AG04449 (cell line): ENCODE measurements at places on chromosomes 1 and 21.

- DNase-seq = no peak
Observed at GRCh38 chr1:39980555-39981313, 25.8 kb downstream of the MFSD2A start.

GRCh38 chr1:244303610-244303969 is 148.1 kb downstream of the ADSS2 start:
- DNase-seq = no peak

GRCh38 chr1:5333291-5333690 is 658.9 kb downstream of the NPHP4 start:
- DNase-seq = no peak

DNA sequence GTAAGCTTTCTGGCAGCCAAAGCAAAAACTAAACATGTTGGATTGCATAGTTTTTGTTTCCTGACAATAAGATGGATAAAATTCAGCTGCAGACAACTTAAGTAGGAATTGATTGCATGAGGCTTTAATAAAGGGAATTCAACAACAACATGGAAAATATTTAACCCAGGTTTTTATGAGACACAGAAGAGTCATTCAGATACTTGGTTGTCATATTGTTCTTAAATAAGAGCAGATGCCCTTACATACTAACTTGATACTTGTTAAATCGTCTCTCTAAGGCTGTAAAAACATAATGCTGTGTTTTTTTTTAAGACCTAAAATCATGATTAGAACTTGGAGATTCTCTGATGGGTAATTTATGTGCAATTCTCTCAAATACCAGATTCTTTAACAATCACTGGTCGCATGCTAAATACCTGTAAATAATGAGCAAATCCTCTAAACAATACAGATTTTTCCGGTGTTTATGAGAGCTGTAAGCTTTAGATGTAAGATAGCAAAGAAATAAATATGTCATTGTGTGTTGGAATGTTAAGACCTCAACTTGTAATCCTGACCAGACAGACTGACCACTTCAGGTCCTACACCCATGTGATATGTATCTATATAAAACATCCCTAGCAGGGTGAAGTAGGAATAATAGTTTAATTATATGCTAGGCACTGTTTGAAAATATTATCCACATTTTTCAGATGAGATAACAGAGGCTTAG is 37.8 kb upstream of the CD34 start:
- no peak for DNase-seq

DNA sequence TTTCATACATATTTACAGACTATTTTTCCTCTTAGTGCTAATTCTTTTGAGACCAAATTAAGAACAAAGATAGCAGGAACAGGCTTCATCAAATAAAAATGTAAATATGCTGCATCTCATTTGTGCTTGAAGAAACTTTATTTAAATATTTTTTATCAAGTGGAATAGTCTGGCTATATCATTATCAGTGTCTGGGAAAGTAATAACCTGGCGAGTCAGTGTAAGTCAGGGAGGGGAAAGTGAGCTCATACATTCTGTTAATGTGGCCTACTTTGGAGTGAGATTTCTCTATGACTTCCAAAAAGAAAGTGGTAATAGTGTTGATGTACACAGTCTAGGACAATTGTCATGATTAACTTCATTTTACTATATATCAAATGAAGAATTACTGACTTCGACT is 1045.1 kb downstream of the ADGRL2 start:
- no peak for DNase-seq

DNA sequence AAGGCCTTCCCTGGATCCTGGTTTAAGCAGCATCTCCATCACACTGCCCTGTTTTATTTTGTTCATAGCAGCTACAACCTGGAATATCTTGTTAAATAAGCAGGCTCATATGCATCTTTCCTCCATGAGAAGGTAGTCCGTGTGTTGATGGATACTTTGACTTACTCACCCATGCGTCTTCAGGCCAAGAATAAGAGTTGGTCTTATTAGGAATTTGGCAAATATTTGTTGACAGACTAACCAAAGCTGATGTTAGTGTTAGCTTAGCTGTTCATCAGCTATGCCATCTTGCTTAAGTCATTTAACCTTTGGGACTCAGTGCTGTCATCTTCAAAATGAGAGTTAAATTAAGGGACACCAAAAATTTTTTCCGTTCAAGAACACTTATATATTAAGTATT is 59.2 kb downstream of the SASS6 start:
- no peak for DNase-seq

GRCh38 chr21:38958323-38958705 is 152.6 kb downstream of the ETS2 start:
- DNase-seq = no peak

DNA sequence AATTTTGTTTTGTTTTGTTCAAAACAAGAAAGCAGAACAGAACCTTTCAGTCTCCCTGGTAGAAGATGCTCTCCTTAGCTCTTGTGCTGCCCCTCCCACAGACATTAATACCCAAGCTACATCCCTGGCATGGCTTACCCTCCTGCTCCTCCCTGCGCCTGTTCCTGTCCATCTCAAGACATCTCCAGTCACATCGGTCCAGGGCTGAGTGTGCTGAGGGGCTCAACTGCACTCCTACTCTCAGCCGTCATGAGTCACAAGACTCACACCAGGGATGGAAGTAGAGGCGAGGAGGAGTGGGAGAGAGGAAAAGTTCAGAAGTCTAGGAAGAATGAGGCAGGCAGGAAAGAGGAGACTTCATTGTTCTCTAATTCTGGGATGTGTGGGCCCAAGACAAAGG is 9.2 kb upstream of the TACSTD2 start:
- no peak for DNase-seq

GRCh38 chr1:94876362-94876761 is 50.5 kb downstream of the CNN3 start:
- DNase-seq = no peak

DNA sequence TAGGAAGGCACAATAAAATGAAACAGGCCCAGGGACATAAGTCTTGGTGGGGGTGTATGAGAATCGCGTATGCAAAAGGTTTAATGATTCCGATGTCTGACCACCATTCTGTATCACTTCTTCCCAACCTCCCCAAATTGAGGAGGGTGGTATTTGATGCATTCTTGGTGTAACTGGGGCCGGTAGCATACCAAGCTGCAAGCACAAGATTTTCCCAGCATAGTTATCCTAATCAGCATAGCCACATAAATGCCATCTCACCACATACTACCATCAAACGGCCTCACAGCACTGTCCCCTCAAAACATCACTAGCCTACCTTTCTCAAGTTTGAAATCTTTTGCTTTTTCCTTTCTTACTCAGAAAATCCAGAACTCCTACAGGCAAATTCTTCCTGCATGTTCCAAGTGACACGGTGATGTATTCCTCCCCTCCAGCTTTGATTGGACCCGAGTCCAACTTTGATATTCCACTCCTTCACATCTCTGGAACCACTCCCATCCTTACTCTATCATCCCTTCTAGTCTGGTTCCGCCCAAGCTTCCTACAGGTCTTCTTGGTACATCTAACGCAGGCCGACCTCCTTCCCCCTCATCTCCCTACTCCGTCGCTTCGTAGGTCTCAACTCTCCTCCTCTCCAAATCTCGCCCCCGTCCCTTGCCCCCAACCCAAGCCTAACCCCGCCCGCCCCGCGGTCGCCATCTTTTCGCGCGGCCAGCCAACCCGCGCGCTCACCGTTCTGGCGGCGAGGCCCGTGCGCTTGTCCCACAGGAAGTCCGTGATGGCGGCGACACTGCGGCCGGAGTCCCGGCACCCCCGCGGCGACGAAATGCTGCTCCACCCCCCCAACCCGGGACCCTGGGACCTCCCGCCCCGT is 600 bp downstream of the CLK2 start:
- no peak for DNase-seq

- no peak for DNase-seq
Observed at GRCh38 chr1:167905671-167906070, 8.3 kb downstream of the ADCY10 start.

GRCh38 chr1:20893931-20894330 is 106.8 kb upstream of the HP1BP3 start:
- DNase-seq = no peak

GRCh38 chr1:169943963-169944526 is 50.3 kb upstream of the SCYL3 start:
- no peak for DNase-seq

DNA sequence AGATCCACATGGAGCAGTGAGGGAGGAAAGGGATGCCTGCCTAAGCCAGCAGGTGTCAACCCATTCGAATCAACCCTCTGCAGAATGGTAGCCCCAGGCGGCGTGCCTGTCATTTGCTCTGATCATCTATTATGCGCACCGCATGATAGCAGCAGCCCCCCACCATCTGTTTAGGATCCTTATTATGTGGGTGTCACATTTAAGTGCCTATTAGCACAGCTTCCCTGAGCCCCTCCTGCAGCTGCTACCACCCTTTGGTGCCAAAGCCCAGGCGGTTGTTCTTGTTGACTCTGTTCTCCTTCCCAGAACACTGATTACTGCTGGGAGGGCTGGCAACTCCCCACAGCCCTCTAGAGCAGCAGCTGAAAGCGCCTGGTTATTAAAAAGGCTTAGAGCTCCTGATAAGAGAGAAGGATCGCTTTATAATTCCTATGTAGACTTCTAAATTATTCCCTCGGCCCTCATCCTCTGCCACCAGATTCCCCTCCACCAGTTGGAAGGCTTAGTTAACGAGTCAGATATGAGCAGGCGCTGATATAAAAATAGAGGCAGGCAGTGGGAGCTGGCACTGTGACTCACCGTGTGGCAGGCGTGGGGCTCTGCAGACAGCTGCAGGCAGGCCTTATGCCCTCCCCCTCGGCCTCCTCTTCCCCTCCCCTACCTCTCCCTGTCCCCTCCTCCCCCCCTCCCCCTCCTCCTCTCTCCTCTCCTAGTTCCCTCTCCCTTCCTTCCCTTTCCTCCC is 23.0 kb downstream of the ACTA1 start:
- DNase-seq = no peak

DNA sequence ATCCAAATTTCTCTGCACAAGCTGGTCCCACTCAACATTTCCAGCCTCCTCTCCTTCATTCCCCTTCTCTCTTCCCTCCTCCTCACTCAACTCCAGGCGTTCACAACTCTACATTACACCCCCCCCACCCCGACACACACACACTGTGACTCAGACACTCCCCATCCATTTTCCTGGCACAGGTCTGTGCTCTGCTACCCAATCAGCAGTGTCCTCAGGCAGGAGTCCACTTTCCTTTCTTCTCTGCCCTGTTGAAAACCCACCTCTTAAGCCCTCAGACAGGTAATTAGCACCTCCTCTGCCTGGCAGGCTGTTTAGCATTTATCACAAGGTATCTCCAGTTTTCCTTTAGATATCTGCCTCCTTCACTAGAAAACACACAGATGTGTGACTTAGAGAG is 8.8 kb upstream of the LMX1A start:
- no peak for DNase-seq

DNA sequence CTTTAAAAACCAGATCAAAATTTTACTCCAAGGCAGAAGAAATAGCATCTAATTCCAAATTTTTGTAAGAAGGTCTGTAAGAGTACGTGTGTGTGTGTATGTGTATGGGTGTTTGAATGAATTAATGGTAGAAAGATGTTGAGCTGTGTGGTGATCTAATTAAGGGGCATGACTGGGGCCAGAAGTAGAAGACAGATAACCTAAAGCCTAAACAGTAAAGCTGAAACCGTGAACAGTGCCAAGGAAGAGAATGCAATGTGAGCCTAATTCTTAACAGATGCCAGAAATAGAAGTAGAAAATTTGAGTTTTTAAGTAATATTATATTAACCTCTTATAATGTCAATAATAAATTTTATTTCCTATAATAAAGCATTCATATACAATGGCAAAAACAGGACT is 38.2 kb downstream of the BRINP3 start:
- no peak for DNase-seq

- DNase-seq = no peak
Observed at GRCh38 chr1:155121249-155121648, 6.4 kb upstream of the EFNA1 start.
